ENCODE measurements at places on chromosomes 6 and 20.
A peak's percentile ranks its signal among the peaks of the same experiment; 100 is the strongest.

- H3K36me3 ChIP-seq = peaks cover 24% of the 10 kb centered on the region
- no peaks in the 10 kb centered on the region for H3K27me3 ChIP-seq
- no peak overlapping the region for H3K4me3 ChIP-seq
These were observed 93.4 kb downstream of the BMP7 start for GRCh38 chr20:57173041-57173440.

GRCh38 chr6:150029749-150030148 lies 4.4 kb upstream of the RAET1L start:
- DNase-seq = no peak
- no peak overlapping the region for H3K27ac ChIP-seq
- peaks cover 79% of the 10 kb centered on the region for H3K27me3 ChIP-seq
- no peaks in the 10 kb centered on the region for H3K4me1 ChIP-seq
- no peaks in the 10 kb centered on the region for H3K36me3 ChIP-seq
- no peak overlapping the region for H3K4me3 ChIP-seq

GRCh38 chr6:153167907-153168306 lies 36.8 kb upstream of the RGS17 start:
- H3K4me3 ChIP-seq = no peak overlapping the region
- DNase-seq = no peak
- H3K27me3 ChIP-seq = no peaks in the 10 kb centered on the region
- no peak overlapping the region for H3K27ac ChIP-seq
- no peaks in the 10 kb centered on the region for H3K36me3 ChIP-seq

DNA sequence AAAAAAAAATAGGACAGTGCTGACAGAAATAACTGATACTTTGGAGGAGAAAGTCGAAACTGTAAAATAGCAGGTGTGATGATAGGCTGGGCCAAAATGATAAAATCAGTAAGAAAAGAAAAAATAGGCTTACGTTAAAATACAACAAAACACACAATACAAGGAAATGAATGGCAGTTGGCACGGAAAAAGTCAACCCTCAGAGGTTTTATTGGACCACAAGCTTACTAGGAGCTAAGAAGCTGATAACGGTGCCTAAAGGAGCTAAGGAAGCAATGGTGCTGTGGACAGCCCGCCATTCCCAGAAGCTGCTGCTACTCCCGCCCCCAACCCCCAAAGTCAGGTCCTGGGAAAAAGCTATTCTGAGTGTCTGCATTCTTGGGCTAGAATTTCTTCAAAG lies 55.9 kb upstream of the RNF146 start:
- DNase-seq = no peak
- H3K36me3 ChIP-seq = no peaks in the 10 kb centered on the region
- H3K4me3 ChIP-seq = no peak overlapping the region
- H3K4me1 ChIP-seq = peaks cover 10% of the 10 kb centered on the region
- no peak overlapping the region for H3K27ac ChIP-seq

- DNase-seq = no peak
- peaks cover 6% of the 10 kb centered on the region for H3K36me3 ChIP-seq
- no peak overlapping the region for H3K4me3 ChIP-seq
- H3K27me3 ChIP-seq = no peaks in the 10 kb centered on the region
- peaks cover 2% of the 10 kb centered on the region for H3K4me1 ChIP-seq
- H3K27ac ChIP-seq = no peak overlapping the region
These were observed 362.8 kb downstream of the ESR1 start for GRCh38 chr6:152170313-152170701.

DNA sequence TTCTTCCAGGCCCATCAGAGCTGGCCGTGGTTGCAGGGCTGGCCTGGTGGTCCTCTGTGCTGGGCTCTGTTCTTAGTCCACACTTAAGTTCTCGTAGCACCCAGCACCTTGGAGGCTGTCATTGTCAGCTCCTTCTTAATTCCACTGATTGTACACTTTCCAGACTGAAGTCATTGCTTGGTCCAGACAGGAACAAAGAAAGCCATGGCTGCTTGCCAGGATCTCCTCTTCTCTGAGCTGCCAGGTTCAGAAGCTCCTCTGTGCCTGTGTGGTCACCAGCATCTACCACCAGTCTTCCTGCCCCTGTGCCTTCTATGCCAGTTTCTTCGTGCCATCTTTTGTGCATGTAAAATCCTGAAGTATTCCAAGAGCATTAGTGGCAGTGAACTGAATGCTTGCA lies 39.5 kb upstream of the PCMTD2 start:
- no peak for DNase-seq
- H3K4me1 ChIP-seq = peaks cover 10% of the 10 kb centered on the region
- H3K36me3 ChIP-seq = no peaks in the 10 kb centered on the region
- H3K4me3 ChIP-seq = no peak overlapping the region
- no peak overlapping the region for H3K27ac ChIP-seq
- H3K27me3 ChIP-seq = peaks cover 13% of the 10 kb centered on the region

DNA sequence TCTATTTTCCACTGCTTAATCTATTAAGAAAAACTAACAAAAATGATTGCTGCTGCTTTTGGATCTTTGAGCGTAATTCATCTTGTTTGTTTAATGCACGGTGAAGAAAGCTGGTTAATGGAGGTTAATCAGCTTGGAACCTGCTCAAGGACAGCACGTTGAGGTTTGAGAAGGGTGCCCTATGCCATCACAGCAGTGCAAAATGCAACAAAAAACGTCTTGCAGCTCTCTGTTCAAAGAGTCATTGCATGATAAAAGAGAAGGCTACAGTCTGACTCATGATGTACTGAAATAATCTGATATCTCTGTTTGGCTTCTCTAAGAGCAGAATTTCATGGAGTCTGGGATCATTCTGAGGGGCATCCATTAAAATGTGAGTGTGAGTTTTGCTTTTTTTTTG lies 80.6 kb upstream of the PREP start:
- DNase-seq = no peak
- no peak overlapping the region for H3K4me3 ChIP-seq
- no peaks in the 10 kb centered on the region for H3K36me3 ChIP-seq
- H3K4me1 ChIP-seq = peaks cover 26% of the 10 kb centered on the region
- H3K27ac ChIP-seq = no peak overlapping the region
- peaks cover 5% of the 10 kb centered on the region for H3K27me3 ChIP-seq

DNA sequence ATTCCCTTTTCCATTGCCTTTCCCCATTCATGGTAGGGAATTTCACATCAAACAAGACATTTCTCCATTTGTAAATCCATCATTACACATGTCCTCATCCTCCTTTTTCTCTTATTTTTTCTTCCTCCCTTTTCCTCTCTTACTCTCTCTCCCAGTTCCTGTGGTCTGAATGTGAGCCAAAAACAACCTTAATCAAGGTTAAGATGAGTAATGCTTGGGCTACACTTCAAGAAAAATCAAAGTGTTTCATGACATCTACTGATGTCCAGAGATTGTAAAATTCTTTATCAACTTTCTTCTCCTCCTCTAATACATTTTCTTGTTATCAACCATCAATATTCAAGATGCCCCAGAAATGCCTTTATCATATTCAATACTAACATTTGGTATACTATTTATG lies 208.0 kb upstream of the PRND start:
- no peak overlapping the region for H3K4me3 ChIP-seq
- H3K27me3 ChIP-seq = peaks cover 6% of the 10 kb centered on the region
- H3K27ac ChIP-seq = no peak overlapping the region
- no peaks in the 10 kb centered on the region for H3K36me3 ChIP-seq

DNA sequence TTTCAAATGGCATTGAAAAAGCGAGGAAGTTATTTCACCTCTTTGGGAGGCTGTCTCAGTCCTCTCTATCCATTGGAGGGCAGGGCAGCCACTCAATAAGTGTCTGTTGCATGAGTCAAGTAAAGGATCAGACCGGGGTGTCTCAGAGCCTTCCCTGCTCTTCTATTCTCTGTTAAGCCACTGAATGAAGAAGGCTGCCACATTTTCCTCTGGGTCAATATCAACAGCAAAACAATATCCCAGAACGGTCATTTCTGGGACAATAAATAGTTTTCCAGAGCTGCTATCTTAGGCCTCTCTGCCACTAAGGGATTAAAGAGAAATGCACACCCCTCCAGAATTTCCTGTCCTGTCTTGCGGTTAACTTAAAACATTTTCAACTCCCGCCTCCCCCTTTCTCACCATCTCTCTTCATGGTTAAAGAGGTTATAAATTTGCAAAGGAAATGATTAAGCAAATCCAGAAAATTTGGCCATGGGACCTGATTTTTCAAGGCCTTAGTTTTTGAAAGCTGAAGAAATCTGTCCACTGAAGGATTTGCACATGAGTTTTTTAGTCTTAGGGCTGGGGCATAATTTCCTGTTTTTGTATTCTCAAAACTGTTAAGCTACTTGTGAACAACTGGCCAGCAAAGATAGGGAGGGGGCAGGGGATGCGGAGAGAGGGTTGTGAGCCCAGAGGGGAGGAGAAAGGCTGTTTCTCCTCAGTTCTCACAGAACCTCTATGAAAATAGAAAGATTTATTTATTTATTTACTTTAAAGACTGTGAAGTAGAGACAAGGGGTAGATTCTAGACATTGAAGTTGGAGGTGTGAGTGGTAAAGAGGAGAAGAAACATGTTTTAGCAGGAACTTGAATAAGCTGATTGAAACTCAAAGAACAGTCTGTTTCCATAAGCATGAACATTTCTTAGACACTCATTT lies 135.7 kb downstream of the BCAS1 start:
- peak overlapping the region; percentile 10 for H3K27ac ChIP-seq
- no peaks in the 10 kb centered on the region for H3K36me3 ChIP-seq
- peaks cover 9% of the 10 kb centered on the region for H3K4me1 ChIP-seq
- H3K4me3 ChIP-seq = no peak overlapping the region
- H3K27me3 ChIP-seq = peaks cover 13% of the 10 kb centered on the region

GRCh38 chr6:136371959-136372358 lies 82.3 kb upstream of the BCLAF1 start:
- H3K4me3 ChIP-seq = no peak overlapping the region
- peaks cover 8% of the 10 kb centered on the region for H3K4me1 ChIP-seq
- no peak overlapping the region for H3K27ac ChIP-seq
- no peak for DNase-seq
- peaks cover 21% of the 10 kb centered on the region for H3K36me3 ChIP-seq

- DNase-seq = no peak
- no peaks in the 10 kb centered on the region for H3K36me3 ChIP-seq
- peak overlapping the region; percentile 71 for H3K27ac ChIP-seq
- H3K27me3 ChIP-seq = peaks cover 99% of the 10 kb centered on the region
- H3K4me3 ChIP-seq = no peak overlapping the region
These were observed 27.6 kb downstream of the TFAP2B start for GRCh38 chr6:50846144-50846851.
